ENCODE measurements at places on chromosomes 3 and 15. TPM values are rescaled to one million over a fixed set of nuclear protein-coding genes. Genes with fewer than 3 reads are reported as not detected.

DNA sequence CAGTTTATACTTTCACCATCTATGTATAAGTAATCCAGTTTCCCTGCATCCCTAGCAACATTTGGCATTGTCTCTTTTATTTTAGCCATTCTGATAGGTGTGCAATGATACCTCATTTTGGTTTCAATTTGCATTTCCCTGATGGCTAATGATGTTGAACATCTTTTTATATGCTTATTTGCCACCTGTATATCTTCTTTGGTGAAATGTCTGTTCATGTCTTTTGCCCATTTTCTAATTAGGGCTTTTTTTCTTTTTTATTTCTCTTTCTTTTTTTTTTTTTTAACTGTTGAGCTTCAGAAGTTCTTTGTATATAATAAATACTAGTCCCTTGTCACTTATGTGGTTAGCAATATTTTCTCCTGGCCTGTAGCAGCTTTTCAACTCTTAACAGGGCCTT is 68.9 kb downstream of the TM2D3 start:
- H3K27ac ChIP-seq = no peak overlapping the region
- peaks cover 2% of the 10 kb centered on the region for H3K27me3 ChIP-seq
- no peak overlapping the region for H3K4me3 ChIP-seq
- DNase-seq = no peak
- no peaks in the 10 kb centered on the region for H3K36me3 ChIP-seq

DNA sequence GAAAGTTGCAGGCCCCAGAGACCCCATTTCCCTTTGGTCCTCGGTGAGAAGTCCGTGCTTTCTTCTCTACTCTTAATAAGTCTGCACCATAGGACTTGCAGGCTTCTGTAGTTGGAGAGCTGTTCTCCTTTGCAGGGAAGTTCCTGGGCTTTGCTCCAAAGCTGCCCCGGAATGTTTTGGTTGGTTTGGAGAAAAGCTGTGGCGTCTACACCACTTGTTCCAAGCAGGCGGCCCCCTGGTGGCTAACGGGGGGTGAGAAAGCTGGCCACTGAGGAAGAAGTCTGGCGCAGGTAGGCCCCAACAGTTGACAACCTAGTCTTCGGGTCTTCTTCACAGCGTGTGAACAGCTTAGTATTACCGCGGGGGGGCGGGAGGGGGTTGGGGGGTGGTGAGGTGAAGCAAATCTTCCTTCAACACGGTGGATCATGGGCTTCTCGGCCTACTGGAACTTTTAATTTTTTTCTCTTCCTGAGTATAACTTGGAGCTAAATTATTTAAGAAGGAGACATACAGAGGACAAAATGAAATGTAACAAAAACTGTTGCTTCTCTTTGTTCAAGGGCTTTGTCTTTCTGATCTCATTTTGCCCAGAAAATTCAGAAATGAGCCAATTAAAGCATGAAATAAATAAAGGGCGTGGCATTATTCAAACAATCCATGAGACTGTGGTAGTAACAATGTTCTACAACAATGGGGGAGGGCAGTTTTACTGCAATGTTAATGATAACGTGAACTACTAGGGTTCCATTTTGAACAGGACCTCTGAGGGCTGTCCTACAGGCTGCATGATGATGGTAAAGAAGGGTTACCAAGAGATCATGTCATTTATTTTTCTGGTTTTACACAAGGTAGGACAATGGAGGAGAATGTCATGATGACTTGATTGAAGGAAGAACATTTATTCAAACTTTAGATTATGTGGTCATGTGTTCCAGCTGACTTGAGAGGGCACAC is 2.2 kb upstream of the THRB start:
- H3K27me3 ChIP-seq = peaks cover 33% of the 10 kb centered on the region
- H3K4me3 ChIP-seq = no peak overlapping the region
- peak; percentile 58 for DNase-seq
- peaks cover 10% of the 10 kb centered on the region for H3K4me1 ChIP-seq

DNA sequence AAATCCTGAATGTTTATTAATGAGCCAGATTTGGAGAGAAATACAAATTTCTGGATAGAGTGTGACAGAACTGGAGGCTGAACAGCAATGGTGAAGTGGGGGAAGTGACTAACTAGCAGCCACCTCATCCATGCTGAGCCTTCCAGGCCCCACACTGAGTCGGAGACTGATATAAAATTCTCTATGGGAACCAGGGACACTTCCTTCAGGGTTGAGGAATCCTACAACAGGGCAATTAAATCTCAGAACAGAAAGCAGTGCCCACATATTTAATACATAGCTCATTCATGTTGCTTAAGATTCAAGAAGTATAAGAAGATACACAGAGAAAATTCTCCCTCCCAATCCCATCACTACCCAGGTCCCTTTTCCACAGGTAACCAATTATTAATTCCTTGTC is 49.3 kb downstream of the HACD2 start:
- H3K4me1 ChIP-seq = no peaks in the 10 kb centered on the region
- no peak overlapping the region for H3K27ac ChIP-seq
- DNase-seq = no peak
- H3K36me3 ChIP-seq = no peaks in the 10 kb centered on the region
- no peak overlapping the region for H3K4me3 ChIP-seq

- peak; percentile 93 for DNase-seq
- H3K27ac ChIP-seq = peak overlapping the region; percentile 96
- H3K36me3 ChIP-seq = no peaks in the 10 kb centered on the region
- peaks cover 38% of the 10 kb centered on the region for H3K4me1 ChIP-seq
- H3K4me3 ChIP-seq = peak overlapping the region; percentile 32
Measured at GRCh38 chr3:46629551-46630517, 17.5 kb downstream of the FAM240A start.

DNA sequence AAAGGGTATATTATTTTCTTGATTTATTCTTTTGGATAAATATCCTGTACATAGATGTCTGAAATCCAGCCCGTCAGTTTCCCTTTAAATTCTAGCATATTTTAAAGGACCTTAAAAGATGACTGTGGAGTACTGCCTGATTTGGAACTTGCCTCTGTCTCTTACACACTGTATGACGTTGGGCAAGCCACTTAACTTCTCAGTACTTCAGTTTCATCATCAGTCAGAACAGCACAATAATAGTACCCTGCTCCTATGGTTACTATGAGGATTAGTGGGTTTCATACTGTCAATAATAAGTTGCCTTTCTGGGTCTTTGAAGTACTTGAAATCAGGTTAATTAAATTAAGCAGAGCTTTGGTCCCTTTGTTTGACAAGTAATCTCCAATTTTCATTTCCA is 374.3 kb downstream of the TIGIT start:
- no peak overlapping the region for H3K27ac ChIP-seq
- no peaks in the 10 kb centered on the region for H3K4me1 ChIP-seq
- no peaks in the 10 kb centered on the region for H3K36me3 ChIP-seq
- no peak overlapping the region for H3K4me3 ChIP-seq
- H3K27me3 ChIP-seq = no peaks in the 10 kb centered on the region
- DNase-seq = no peak

- no peak overlapping the region for H3K4me3 ChIP-seq
- DNase-seq = no peak
Measured at GRCh38 chr3:140397847-140398246, 280.0 kb upstream of the TRIM42 start.

Gene TGM5
- total RNA-seq = 0.13 TPM

Gene TIPARP
- total RNA-seq = 11.5 TPM

All from muscle of leg (tissue), 16 donors.